Stimulated activated CD4-positive, alpha-beta T cell treated with anti-CD3 and anti-CD28 coated beads, Interleukin-4, amount 100 ng/mL, for 1 hour (primary cell): ENCODE measurements at places on chromosomes 2 and 18.

DNA sequence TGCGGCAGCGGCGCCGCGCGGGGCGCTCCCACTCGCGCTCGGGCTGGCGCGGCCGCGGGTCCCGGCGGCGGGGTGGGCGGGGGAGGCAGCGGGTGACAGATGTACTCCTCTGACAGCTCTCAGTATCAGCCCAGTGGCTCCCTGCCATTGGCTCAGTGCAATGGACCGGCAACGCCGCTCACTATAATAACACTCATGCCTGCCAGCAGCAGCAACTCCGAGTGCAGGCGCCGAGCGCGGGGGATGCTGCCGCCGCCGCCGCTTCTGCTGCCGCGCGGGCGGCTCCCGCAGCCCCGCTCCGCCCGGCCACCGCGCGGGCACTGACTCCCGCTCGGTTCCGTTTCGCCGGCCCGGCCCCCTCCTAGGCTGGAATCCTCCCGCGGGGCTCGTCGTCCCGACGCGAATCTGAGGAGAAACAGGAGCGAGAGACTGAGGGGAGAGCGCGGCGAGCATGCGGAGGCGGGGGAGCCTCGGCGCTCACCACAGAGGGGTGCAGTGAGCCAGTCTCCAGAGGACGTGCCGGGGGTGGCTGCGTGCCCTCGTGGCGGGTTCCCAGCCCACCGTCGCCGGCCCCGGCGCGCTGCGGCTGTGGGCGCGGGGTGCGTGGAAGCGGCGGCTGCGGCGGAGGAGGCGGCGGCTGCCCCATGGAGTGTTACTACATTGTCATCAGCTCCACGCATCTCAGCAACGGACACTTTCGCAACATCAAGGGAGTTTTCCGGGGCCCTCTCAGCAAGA lies at the start of gene ZNF804A:
Gene ZNF804A (plus strand): TSS at position 214 of the 738 bp plus-strand sequence. CDS start 431 bp downstream, at position 645.
- DNase-seq = peak; percentile 5

DNA sequence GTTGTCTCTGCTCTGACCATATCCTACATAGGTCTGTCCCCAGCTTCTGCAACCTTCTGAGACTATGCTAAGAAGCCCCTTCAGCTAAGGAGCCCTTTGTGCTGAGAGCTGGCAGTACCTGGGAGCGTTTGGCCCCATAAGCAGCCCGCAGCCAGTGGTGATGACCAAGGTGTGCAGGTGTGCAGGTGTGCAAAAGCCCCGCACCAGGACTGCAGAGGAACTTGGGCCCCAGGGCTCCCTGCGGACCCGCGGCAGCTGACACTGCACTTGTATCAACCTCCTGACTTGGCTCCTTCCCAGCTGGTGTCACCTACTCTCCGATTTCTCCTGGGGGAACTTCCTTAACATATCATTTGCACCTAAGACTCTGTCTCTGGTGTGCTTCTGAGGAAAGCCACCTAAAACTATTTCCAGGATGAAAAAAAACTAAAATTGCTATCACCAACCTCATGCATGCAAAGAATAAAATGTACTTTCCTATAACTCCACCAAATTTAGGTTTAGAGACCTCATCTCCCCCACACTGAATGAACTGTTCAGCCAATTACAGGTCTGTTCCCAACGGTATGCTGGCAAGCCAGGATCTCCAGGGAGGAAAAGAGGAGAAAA lies 16.1 kb upstream of the GNAL start:
- DNase-seq = no peak

DNA sequence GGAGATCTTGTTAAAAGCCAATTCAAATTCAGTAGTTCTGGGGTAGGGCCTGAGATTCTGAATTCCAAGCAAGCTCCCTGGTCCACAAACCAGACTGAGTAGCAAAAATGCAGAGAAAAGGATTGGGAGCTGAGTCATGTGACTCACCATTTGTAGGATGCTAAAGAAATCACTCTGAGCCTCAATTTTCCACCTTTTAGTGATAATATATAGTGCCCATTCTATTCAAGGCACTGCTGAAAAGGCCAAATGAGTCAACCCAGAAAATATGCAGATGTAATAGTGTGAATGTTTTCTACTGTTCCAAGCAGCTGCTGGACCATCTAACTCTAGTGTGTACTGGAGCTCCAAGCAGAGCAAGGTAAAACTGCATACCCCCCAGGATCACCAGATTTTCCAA lies 47.2 kb downstream of the SLC14A2 start:
- DNase-seq = no peak

DNA sequence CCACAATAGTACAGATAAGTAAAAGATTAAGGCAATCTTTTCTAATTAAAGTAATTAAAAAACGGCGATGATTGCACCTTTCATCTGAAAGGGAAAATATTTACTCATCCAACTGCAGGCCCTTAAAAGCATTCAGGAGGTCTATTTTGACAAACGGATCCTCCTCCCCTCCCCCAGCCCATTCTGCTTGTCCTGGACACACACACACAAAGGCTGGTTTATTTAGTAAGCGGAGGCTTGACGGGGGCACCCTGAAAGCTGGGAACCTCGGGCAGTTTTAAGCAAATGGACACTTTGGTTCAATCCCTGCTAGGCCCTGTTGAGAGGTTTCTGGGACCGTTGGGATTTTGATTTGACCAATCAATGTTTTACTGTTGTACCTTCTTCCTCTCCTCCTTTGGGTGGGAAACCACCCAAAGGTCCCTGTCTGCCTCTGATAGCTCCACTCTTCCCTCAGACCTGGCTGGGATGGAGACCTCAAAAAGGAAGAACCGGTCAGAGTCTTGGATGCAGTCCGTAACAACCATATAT lies 135.8 kb upstream of the HAAO start:
- DNase-seq = no peak

DNA sequence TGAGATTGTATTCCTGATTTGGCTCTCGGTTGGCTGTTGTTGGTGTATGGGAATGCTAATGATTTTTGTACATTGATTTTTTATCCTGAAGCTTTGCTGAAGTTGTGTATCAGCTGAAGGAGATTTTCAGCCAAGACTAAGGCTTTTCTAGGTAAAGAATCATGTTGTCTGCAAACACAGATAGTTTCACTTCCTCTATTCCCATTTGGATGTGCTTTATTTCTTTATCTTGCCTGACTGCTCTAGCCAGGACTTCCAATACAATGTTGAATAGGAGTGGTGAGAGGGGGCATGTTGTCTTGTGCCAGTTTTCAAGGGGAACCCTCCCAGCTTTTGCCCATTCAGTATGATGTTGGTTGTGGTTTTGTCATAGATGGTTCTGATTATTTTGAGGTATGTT lies 90.4 kb downstream of the CYP26B1 start:
- no peak for DNase-seq

DNA sequence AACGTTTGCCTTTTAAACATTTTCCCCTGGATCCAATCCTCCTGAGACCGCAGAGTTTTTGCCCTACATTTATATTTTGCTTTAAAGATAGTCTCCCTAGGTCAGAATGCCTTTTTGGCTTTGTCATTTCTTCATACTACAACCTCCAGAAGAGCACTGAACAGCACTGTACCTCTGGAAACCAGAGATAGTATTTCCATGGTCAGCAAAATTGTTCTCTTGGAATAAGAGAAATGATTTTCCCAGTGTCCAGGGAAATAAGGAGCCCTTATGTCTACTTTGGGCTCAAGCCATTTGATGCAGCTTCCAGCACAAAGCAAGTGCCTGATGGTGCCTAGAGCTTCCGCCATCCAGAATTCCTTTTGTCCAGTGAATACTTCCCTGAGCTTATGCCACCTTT lies 75.5 kb upstream of the SP5 start:
- no peak for DNase-seq

GRCh38 chr2:89850481-89850880 lies 1159.0 kb downstream of the RPIA start:
- no peak for DNase-seq

DNA sequence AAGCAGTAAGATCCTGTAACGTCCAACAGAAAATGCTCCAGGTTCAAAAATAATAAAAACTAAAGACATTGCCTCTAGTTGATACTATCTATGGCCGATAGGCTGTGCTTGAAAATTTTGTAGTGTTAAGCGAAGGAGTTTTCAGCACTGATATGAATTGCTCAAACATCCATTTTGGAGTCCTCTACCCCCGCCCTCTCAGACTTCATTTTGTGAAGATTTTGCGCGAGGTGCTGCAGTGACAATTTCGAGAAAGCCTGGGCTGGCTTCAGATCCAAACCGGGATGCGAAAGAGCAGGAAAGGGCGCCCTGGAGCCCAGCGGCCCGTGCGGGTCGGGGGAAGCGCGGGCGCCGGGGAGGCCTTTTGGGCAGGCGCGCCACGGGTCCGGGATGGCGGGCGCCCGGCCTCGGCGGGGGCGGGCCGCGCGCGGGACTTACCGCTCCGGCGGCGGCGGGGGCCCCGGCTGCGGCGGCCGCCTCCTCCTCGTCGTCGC lies 1.8 kb downstream of the SP3 start:
- DNase-seq = no peak

DNA sequence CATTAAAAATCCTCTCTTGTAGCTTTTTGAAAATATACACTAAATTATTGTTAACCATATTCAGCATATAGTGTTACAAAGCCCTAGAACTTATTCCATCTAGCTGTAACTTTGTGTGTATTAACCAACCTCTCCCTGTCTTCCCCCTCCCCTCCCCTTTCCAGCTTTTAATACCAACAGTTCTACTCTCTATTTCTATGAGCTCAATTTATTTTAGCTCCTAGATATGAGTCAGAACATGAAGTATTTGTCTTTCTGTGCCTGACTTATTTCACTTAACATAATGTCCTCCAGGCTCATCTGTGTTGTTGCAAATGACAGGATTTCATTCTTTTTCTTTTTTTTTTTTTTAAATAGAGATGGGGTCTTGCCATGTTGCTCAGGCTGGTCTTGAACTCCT lies 45.1 kb downstream of the GPD2 start:
- no peak for DNase-seq

DNA sequence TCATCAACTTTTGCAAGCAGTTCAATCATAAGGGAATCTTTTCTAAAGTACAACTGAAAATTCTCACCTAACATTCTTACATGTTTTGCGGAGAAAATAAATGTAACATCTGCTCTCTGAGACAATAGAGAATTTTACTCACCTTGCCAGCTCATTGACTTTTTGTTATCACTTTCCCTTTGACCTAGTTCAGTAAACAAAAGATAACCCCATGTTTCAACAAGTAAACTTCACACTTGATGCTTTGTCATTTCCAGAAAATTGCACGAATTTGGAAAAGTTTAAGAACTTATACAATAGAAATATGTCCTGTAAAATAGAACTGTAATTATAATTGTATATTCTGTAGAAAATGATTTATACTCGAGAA lies 1110.0 kb upstream of the ACVR2A start:
- no peak for DNase-seq

DNA sequence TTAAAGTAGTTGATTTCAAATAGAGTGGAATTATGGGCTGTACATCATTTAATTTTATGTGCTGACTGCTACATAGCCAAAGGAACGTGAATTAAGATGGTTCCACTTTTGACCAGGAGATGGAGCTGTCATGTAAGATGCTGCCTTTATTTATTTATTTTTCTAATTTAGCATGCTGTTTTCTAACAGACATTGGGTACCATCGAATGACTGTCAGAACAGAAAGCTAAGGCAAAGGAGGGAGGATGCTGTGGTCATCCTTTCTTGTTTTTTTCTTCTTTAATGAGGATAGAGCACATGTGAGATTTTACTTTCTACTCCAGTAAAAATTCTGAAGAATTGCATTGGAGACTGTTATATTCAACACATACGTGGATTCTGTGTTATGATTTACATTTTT lies at the start of gene SCN2A:
Gene SCN2A (plus strand): TSS at position 185 of the 400 bp plus-strand sequence. CDS start 56,410 bp downstream, outside the sequence.
- DNase-seq = no peak

GRCh38 chr2:120393456-120393855 lies 47.5 kb downstream of the INHBB start:
- no peak for DNase-seq

- DNase-seq = no peak
Measured at GRCh38 chr18:777021-777420, 35.0 kb downstream of the YES1 start.

GRCh38 chr2:47568164-47568850 lies 165.4 kb downstream of the MSH2 start:
- no peak for DNase-seq

DNA sequence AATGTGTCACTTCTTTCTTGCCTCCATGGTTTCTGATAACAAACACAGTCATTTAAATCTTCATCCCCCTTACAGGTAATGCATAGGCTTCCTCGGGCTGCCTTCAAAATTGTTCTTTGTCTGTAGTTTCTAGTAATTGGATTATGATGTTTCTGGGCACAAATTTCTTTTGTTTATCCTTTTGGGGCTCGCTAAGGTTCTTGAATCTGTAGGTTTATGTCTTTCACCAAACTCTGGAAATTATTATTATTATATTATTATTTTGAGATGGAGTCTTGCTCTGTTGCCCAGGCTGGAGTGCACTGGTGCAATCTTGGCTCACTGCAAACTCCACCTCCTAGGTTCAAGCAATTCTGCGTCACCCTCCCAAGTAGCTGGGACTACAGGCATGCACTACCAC lies 16.3 kb upstream of the RMP24 start:
- no peak for DNase-seq

DNA sequence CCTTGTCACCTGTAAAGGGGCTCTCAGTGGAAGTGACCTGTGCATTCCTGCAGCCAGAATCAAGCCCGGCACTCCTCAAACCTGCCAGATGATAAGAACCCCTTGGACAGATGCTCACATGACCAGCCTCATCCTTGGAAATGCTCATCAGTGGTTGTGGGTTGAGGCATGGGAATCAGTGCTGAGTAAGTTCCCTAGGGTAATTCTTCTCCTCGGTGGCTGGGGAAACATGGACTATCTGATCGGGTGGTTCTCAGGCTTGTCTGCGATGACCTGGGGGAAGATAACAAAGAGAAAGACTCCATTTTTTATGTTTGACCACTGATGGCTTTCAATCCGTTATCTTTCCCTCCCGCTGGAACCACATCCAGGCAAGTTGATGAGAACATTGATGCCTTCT lies 84.0 kb downstream of the SPP2 start:
- DNase-seq = no peak

DNA sequence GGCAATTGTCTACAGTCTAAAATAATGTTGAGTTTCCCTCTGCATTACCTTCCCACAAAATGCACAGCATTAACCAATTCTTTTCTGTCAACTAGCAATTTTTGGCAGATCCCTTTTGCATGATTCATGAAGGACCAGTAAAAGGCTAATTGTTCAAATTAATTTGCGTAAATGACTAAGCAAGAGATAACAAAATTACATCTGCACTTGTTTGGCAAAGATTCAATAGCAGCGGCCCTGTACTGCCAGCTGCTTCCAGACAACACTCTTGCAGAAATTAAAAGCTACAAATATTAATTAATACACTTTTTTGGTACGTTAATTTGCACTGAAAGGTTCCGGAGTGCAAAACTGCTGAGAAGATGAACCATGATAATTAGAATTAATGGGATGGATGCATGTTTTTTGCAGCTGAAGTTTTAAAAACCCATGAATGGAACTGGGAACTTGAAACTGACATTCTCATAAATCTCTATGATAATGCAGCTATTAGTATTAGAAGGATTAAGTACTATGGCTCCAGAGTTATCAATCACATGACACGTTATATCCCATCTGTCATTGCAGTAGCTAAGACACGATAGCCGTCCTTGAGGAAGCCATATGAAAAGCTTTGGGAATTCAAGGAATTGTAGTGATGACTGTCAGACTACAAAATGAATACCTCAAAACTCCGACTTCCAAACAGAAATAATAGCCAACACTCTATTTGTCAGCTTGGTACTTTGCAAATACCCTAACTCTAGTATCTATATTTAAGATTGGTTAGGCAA lies 1268.3 kb upstream of the ACVR2A start:
- DNase-seq = no peak
